ENCODE measurements at places on chromosomes 3 and 15. TPM values are rescaled to one million over a fixed set of nuclear protein-coding genes. Genes with fewer than 3 reads are reported as not detected.

GRCh38 chr3:152611905-152612304, 223.0 kb upstream of the P2RY1 start:
- no peak for DNase-seq

DNA sequence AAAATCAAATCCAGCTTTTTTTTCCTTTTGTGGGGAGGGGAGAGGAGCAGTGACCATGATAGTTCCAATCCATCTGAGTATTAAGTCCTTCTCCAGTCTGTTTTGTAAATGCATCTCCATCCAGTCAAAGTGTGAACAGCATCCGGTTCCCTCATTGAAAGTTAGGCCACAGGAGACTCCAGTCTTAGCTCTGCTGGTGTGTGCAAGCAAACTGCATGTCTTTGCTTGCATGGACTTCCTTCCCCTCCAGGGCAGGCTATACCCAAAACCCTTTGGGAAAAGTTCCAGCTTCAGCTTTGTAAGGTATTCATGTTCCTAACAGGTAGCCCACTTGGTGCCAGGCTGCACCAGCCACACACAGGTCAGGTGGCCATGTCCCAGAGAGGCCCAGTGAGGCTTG, 3.1 kb upstream of the MAN2C1 start:
- no peak for DNase-seq

LMAN1L gene
- total RNA-seq, result not detected

GRCh38 chr3:140463355-140463754, 214.5 kb upstream of the TRIM42 start:
- DNase-seq, result no peak

DNA sequence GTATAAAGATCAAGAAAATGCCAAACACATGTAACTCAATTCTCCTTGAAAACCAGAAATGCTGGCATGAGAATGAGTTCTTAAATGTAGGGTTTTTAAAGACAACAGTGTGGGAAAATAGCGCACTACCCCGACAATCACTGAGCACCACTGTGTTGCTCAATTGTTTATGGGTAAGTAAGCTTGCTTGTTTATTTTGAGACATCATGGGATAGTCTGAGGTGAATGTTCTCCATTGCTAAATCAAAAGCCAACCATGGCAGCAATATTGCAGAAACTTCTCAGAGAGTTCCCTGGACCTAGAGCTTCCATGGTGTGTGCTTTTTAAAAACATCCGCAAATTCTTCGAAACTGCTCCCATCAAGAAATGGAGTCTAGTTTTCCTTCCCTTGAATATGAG, 62.7 kb downstream of the CERS3 start:
- no peak for DNase-seq

AP3B2 gene
- total RNA-seq, result 0.52 TPM

THAP10 gene
- total RNA-seq, result not detected

DNA sequence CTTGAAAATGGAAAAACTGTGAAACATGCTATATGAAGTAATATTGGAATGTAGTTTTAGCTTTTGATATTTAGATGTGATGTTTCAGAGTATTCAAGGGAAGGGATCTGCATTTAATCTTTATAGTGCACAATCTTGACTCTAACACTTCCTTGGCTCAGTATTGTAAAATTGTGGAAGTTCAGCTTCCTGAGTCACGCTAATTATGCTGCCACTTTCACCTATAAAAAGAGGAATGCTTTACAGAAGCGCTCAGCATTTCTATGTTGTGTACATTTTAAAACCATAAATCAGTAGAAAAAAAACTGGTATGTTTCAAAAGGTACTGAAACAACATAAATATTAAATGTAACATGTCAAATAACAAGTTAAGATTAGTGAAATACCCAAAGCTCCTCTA, 32.6 kb downstream of the SERPINI2 start:
- DNase-seq, result no peak

DNA sequence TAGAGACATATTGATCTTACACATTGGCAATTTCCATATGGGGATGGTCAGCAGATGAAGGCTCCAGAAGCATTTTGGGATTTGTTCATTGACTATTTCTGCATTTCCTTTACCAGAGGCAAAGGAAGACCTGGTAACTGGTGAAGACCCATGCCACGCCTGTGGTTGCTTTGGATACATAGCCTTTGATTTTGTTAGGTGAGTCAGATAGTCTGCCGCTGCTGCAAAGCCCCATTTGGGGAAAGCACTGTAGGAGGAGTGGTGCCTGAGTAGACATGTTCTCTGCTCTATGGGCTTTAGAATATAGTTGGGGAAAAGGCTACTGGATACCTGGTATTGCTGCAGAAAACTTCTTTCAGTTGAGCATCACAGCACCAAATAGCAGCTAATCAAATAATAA, 56.8 kb downstream of the TFG start:
- peak; percentile 7 for DNase-seq

- DNase-seq, result no peak
Observed at GRCh38 chr3:131260525-131260924, 121.0 kb upstream of the NUDT16 start.

DNA sequence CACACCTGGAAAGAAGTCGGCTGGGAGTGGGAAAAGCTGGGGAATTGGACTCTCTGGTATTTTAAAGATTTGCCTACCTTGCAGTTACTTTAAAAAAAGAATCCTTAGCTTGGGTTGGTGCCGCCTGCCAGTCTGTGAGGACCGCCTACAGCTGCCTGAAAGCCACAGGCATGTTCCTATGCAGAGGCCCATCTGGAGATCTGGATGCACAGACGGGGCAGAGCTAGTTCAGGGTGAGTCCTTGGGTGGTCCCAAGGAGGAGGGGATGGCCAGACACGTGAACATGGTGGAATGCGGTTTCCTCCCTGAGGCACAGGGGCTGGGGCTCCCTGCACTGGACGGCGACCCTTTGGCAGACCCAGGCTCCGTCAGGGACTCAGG, 113.2 kb upstream of the IQSEC1 start:
- DNase-seq, result no peak

SAMD7 gene
- not detected for total RNA-seq

DNA sequence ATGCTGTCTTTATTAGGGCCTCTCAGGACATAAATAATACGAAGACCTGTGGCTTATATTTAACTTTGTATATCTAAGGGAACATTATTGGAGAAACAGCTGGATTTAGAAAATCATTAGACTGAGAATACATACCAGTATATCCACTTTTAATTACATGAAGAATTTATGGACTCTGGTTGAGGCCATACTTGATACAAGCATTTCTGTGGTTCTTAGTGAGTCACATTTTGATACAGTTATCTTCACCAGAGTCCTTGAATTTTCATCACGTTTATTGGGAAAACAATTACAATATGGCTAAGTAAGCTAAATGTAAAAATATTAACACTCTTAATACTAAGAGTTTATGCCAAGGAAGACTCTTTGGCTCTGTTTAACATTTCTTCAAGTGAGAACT, 9.9 kb downstream of the KIF23 start:
- DNase-seq, result no peak

GRCh38 chr15:80061582-80061981, 2.1 kb downstream of the ZFAND6 start:
- DNase-seq, result no peak

Measured in activated naive CD4-positive, alpha-beta T cell treated with anti-CD3 and anti-CD28 coated beads for 36 hours (primary cell).